ENCODE measurements at places on chromosomes 11 and 22.
A peak's percentile ranks its signal among the peaks of the same experiment; 100 is the strongest.

DNA sequence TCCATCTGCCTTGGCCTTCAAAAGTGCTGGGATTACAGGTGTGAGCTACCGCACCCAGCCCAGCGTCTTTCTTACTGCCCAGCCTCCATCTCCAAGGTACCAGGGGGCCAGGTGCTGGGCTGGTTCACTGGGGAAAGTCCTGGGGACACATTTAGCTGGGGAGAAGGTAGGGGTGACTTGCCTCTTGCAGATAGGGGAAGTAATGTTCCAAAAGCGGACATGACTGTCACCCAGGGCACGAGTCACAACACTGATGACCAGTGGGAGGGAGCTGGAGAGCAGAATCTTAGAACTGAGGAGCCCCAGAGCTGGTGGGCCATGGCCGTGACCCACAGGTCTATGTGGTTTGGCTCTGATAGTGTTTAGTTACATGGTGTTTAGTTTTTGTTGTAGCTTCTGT is 2.4 kb upstream of the SLC15A3 start:
- no peak for DNase-seq

DNA sequence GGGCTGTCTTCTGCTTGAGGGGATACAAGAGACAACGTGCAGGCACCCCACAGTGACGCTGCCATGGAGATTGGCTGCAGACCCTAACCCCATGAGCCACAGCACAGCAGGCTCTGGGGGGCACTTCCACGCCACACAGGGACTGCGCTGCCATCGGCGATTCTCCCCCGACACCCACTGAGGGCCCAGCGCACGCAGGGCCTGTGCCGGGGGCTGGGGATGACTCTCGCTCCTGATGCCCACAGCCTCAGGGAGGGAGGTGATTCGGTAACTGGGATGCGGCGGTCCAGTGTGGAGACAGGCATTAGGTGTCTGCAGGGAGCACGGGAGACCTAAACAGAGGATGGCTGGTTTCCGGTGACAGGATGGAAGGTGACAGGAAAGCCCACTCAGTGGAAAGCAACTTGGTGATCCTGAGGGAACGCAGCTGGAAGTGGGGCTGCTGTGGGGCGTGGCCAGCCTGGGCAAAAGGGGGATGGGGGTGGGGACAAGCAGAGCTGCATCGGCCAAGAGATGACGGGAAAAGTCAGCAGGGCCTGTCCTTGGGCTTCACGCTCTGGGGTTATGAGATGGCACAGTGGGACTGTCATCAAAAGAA is 37.7 kb downstream of the EFCAB6 start:
- DNase-seq: no peak

- no peak for DNase-seq
Measured at GRCh38 chr11:125365196-125365931, 130.7 kb downstream of the FEZ1 start.

DNA sequence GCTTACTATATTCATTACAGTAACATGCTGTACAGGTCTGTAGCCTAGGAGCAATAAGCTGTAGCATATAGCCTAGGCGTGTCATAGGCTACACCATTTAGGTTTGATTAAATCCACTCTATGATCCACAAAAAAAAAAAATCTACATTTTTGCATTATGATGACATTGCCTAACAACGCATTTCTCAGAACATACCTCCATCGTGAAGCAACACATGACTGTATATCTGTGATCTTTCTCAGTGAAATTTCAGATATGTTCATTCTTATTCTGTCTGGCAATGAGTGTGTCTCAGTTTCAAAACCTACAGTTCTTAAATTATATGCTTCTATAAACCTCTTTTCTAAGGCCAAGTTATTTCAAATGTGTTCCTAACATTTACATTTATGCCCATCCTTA is 140.3 kb downstream of the CADM1 start:
- no peak for DNase-seq

GRCh38 chr11:43486141-43486540 is 127.4 kb downstream of the TTC17 start:
- DNase-seq: no peak

DNA sequence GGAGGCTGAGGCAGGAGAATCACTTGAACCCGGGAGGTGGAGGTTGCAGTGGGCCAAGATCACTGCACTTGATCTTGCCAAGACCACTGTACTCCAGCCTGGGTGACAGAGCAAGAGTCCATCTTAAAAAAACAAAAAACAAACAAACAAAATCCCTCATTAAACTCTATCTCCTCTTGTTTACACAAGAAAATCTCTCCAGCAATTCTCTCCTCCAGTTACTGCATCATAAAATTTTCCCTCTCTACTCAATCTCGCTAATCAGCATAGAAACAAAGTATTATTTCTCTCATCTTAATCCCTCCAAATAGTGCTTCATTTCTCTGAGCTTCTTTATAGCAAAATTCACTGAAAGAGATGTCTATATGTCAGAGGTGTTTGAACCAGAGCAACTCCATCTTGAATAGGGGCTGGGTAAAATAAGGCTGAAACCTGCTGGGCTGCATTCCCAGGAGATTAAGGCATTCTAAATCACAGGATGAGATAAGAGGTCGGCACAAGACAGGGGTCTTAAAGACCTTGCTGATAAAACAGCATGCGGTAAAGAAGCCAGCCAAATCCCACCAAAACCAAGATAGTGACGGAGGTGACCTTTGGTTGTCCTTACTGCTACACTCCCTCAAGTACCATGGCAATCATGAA is 19.8 kb downstream of the MTMR2 start:
- DNase-seq: no peak

DNA sequence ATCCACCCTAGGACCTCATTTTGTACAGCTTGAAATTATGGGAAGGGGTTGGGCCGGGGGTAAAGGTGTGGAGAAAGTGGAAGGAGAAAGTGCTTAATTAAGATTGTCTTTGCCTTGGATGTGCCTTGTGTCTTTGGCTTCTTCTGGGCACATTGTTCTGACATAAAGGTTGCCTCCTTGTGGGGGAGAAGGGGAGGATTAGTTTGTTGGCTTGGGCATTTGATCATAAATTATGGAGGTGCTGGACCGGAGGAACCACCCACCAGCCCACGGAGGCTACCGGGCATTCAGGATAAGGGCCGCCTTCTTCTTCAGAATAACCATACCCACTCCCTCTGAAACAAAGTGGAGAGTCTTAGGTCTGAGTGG is 1.3 kb downstream of the PAFAH1B2 start:
- DNase-seq: no peak

DNA sequence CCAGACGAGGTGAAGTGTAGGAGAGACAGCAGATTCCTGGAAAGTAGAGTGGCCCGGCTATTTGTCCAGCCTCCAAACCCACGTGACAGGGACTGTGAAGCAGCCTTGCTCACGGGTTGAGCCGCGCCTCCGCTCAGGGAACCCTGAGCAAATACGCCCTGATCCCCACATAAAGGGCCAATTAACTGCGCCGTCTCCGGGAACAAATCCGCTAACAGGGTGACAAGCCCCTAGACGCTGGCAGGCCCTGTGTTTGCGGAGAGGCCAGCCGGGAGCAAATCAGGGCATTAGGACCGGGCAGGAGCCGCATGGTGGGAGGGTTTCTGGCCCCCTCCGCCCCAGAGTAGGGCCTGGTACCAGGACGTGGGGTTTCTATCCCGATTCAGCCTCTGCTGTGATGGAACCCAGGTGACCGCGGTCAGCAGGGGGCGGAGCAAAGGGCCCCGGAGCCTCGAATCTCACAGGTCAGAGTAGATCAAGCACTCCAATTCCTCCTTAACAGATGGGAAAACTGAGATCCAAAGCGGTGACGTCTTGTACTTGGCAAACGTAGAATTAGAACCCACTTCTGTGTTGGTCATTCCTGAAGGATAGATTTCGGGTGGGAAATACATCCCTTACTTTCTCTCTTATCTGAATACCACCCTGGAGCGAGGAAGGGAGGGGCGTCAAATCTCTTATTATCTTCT is 2.0 kb upstream of the ROBO3 start:
- peak; percentile 47 for DNase-seq
